ENCODE measurements at places on chromosomes 1 and 21.
A peak's percentile ranks its signal among the peaks of the same experiment; 100 is the strongest.

- DNase-seq, result no peak
These were observed 1560.3 kb downstream of the MRPL39 start for GRCh38 chr21:24046829-24047443.

DNA sequence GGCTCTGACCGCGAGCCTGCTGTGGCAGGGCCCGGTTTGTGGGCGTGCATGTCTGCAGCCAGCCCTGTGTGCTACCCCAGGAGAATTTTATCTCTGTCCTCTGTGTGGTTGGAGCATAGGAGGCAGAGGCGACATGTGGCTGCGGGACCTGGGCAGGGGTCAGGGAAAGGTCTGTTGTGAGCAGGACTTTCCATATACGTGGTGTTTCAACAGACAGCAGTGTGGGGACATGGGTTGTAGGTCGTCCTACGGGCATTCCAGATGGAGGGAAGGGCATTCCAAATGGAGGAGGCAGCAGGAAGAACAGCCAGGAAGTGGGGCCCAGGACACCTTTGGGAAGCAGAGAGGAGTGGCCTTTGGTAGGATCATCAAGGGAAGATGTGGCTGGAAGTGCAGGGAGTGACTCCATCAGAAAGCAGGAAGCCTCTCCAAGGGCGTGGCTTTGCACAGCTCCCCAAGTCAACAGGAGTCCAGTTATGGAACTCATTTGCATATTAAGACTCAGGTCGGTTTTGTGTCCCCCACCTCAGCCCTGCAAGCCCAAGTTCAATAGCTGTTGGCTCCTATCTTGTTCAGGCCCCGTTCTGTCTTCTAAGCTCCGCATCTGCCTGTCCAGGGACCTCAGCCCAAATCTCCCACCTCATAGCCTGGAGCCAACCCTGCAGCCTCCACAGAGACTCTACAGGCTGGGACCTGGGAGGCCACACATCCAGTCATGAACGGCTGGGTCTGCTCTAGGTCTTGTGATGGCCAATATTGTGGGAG, 309.1 kb downstream of the MATN1 start:
- no peak for DNase-seq

- DNase-seq, result no peak
These were observed 28.7 kb downstream of the TMEM200B start for GRCh38 chr1:29094954-29095353.

DNA sequence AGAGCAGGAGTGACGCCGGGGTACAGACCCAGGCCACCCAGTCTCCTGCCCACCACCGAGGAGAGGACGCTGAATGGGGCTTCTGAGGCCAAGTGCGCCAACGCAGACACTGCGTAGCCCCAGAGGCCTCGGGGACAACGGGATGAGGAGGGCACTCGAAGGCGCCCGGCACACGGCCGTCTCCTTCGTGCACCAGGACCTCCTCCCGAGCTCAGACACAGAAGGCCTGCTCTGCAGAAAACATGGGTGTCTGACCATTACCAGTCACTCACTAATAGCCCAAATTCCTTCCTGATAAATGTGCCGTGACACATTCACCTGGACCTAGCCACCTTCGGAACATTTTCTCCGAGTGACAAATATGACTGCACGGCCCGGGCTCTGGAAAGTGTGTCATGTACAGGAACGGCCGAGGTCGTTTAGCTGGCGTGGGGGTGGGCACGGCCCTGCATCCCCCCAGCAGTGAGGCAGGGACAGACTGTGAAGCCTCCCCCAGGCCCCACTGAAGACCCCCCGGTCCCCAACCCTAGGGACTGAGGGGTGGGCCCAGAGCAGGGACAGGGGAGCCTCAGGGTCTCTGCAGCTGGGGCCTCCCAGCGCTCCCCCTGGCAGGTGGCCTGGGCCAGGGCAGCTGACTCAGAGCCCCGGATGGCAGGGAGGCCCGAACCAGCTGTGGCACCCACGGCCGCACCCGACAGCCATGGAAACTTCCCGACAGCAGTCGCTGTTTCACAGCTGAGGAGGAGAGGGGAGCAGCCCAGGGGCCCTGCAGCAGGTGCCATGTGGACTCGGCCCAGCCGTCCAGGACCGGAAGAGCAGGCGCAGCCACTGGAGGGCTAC, 16.7 kb upstream of the COL6A2 start:
- peak; percentile 13 for DNase-seq

DNA sequence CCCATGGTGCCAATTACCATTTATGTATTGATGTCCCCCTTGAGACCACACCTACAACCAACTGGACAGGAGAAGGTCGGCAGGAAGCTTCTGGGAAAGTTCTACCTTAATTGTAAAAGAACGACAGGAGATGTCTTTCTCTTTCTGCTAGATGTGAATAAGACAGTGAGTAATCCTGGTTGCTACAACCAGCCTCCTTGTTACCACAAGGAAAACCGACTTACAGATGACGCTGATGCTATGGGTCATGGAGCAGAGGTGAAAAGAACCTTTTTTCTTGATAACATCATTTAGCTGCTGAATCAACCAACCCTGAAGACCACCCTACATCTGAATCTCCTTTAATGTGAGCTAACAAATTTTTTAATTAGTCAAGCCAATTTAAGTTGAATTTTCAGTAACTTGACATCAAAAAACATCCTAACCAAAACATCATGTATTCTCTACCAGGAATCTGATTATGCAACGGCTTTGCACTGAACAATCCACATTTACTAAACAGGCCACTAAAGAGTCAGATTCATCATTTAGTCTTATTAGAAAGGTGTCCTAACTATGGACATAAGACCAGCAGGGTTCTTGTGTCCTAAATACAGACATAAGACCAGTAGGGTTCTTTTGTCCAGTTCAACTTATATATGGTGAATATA, 23.0 kb downstream of the RGS2 start:
- DNase-seq, result no peak

DNA sequence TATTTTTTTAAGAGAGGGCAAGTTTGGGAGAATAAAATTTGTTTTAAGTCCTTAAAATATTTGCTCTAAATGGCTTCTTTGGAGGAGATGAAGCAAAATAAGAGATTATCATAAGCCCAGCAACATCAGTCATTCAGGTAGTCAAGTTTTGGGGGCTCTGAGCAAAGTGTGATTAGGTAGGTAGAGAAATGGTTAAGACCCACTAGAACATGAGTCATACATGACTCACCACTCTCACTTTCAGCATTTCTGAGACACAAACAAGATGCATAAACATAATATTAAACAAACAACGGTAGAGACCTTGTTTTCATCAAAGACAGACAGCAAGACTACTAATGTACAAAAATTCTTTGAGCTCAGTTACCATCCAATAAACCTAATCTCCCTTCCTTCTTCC, 272.2 kb downstream of the LMO4 start:
- no peak for DNase-seq

DNA sequence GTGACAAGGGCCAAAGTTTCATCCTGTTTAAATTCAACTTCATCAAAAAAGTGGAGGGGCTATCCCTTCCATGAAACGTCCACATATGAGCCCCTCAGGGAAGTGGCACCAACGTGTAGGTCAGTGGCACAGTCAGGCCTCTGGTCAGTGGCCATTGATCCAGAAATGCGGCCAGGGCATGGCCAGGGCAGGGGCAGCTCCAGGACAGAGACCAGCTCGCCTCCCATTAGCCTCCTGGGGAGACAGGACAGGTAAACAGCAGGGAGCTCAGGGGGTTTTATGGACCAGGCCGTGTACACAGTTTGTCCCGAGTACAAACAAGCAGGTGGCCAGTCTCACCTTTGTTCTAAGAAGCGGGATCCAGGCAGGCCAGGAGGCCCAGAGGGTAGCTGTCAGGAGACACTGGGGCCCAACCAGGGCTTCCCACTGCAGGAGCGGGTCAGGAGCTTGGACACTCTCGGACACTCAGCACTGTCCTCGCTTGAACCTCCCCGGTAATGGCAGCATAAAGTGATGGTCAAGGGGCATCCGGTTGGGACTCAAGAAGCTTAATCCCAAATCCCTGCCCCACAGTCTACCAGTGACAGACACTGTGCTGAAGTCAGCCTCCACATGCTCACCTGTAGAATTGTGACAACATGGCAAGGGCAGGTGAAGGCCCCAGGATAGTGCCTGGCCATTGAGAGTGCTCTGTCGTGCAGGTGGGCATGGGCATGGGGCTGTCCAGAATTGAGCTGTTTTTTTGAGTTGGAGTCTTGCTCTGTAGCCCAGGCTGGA, 144.1 kb upstream of the ERRFI1 start:
- DNase-seq, result no peak

GRCh38 chr1:174333437-174333836, 114.3 kb upstream of the GPR52 start:
- DNase-seq, result no peak

- DNase-seq, result no peak
These were observed 43.5 kb downstream of the PRKAA2 start for GRCh38 chr1:56688522-56689026.

- DNase-seq, result no peak
These were observed 20.2 kb upstream of the PLEKHG5 start for GRCh38 chr1:6511561-6512244.

DNA sequence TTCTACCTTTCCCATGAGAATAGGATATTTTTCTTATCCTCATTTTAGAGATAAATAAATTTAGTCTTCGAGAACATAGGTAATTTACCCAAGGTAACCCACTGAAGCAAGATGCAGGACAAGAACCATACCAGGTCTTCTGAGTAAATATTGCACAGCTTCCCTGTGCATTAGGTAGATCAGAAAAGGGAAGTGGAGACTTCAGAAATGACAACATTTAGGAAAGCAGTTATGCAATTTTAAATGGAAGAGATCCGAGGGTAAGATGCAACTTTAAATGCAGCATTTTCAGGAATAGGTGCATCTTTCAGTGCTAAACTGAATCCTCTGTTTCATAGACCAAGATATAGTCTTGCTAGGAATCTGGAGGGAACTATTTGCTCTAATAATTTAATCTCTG, 206.4 kb upstream of the SGIP1 start:
- DNase-seq, result no peak

- no peak for DNase-seq
These were observed 111.8 kb upstream of the KIAA1614 start for GRCh38 chr1:180800945-180801344.

GRCh38 chr1:28751315-28752060, 14.7 kb downstream of the YTHDF2 start:
- no peak for DNase-seq

DNA sequence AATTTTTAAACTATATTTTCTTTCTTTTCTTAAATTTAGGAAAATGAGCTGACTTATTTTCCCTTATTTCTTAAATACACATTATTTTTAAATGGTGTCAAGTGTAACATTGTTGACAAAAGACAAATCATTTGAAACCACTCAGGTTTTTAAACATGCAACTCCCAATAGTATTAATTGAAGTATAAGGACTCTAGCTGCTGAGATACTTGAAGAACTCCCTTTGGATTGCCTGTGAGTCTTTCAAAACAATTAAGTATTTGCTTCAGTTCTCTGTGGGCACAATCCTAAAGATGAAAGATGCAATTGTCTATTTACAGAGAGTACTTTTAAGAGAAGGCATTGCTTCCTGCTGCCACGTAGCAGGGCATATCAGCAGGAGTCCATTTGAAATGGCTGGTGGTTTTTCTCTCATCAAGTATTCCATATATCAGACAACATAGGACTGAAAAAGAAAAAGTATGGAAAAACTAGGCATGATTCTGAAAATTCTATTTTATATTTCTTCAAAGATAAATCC, 373.4 kb downstream of the NEGR1 start:
- no peak for DNase-seq

DNA sequence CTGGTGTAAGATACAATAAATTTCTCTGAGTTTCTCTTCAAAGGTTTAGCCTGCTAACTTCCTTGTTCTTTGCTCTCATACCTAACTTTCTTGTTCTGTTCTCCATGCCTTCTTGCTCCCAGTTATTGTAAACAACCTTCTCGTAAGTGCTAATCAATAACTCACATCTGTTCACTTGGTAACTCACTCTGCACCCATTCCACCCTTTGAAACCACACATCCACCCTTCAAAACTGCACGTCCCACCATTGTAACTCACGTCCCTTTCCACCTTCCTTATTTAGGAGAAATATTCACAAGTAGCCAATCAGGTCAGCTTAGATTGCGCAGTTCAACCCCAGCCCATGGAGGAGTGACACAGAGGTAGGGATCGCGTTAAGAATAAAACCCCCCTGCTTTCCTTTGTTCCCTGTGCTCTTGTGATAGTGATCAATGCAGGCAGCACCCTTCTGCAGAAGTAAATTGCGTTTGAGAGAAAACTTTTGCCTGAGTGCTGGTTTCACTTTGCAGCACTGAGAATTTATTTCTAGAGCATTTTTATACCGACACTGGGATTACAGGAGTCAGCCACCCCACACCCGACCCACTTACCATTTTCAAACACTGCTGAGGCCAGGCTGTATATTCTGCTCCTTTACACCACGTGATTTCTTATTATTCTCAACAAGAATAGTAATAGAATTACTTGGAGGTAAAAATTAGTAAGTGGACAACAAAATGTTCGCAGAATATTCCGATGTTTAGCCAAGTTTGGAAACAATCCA, 789.2 kb upstream of the RGS18 start:
- no peak for DNase-seq

DNA sequence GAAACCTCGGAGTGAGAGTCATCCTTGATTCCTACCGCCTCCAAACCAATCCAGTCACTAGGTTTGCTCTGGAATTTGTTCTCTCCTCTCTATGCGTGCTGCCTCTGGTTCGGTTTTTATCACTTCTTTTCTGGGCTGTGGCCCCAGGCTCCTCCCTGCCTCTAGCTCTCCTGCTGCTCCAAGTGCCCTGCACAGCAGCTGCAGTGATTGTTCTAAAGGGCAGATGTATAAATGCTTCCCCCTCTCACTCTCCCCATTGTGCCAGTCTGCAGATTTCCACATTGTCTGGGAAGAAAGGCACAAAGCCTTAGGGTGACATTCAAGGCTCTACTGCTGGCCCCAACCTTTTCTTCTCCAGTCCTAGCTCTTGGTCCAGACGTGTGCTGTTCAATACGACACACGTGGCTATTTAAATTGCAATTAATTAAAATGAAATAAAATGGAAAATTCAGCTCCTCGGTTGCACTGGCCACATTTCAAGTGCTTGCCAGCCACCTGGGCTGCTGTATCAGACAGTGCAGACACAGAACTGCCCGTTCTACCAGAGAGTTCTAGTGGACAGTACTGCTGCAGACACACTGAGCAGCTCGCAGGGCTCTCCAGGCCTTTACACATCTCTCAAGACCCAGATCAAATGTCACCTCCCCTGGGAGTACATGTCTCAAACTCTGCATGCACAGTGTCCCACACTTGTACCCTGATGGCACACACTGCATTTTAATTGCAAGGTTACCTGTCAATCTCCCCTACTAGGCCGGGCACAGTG, 12.4 kb downstream of the TRIM62 start:
- no peak for DNase-seq

DNA sequence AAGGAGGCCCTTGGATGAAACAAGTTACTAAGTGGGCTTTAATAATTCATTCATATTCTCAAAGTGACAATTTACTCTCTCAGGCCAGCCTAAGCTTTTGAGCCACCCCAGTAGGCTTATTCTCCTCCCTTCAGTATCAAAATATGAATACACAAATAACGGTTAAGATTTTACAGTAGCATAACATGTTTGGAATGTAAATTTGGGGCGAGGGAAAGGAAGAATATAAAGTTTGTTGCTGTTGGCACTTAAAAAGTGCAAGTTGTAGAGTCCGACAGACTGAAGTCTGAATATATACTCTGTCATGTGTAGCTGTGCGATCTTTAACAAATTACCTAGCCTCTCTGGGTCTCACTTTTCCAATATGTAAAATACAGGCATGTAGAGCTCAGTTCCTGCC, 22.6 kb upstream of the MYSM1 start:
- DNase-seq, result no peak

GRCh38 chr1:161727256-161727924, 6.0 kb downstream of the FCRLB start:
- DNase-seq, result peak; percentile 63
